T-helper 1 cell (primary cell): ENCODE measurements at places on chromosomes 6 and 20.
A peak's percentile ranks its signal among the peaks of the same experiment; 100 is the strongest.

DNA sequence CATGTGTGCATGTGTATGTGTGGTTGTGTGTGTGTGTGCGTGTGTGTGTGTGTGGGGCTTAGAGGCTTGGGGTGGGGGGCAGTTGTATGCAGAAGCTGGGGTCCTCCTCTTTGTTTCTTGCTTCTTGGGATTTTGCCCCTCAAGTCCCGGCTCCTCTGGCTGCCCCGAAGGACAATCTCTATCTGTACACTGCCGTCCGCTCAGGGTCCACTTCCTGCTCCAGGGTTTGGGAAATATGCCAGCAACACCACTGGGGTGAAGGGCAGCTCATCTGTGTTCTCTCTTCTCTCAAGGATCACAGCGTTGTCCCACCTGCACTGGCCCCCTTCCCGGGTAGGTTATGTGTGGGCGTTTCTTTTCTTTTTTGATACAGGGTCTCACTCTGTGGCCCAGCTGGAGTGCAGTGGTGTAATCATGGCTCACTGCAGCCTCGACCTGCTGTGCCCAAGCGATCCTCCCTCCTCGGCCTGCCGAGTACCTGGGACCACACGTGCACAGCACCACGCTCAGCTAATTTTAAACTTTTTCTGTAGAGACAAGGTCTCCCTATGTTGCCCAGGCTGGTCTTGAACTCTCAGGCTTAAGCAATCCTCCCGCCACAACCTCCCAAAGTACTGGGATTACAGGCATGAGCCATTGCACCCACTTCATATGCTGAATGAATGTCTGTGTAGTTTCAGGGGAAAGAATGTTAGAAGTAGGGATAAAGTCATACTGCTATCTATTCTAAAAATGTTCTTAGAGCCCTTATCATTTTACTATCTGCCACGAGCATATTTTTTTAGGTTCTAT is 25.7 kb downstream of the SLC2A4RG start:
- DNase-seq, result no peak

DNA sequence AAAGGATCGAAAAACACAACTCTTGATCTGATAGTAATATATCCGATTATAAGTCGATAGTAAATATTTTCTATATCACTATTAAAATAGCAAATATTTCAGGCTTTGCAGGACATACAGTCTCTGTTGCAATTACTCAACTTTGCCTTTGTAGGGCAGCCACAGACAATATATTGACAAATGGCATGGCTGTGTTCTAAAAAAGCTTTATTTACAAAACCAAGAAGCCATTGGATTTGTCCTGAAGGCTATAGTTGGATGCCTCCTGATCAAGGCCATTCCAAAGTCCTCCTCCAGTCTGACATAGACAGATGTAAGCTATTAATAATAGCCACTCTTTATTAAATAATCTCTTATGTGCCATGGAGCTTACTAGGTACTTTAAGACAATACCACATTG is 5.9 kb downstream of the OCSTAMP start:
- no peak for DNase-seq

GRCh38 chr6:72826037-72826436 is 204.2 kb downstream of the KCNQ5 start:
- DNase-seq, result no peak

- DNase-seq, result no peak
Measured at GRCh38 chr20:20668639-20669038, 43.8 kb downstream of the RALGAPA2 start.

GRCh38 chr6:112480553-112480952 is 133.4 kb downstream of the RFPL4B start:
- DNase-seq, result no peak

DNA sequence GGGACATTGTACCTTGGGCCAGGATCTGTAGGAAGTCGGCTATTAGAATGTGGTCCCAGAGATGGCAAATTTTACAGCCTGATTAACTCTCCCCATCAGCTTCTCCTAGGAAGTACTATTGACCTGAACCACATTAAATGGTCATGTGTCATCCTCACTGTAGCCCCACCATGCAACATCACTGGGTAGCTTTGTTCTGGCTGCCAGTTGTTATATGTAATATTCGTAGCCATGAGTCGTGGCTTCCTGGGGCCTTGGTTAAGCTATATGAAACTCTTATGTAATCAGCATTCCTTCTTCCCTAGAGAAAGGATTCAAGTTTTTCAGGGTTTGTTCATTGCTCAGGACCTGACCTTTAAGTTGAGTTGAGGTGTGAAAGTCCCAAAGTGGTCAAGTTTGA is 125.7 kb downstream of the ANKS1A start:
- DNase-seq, result no peak

DNA sequence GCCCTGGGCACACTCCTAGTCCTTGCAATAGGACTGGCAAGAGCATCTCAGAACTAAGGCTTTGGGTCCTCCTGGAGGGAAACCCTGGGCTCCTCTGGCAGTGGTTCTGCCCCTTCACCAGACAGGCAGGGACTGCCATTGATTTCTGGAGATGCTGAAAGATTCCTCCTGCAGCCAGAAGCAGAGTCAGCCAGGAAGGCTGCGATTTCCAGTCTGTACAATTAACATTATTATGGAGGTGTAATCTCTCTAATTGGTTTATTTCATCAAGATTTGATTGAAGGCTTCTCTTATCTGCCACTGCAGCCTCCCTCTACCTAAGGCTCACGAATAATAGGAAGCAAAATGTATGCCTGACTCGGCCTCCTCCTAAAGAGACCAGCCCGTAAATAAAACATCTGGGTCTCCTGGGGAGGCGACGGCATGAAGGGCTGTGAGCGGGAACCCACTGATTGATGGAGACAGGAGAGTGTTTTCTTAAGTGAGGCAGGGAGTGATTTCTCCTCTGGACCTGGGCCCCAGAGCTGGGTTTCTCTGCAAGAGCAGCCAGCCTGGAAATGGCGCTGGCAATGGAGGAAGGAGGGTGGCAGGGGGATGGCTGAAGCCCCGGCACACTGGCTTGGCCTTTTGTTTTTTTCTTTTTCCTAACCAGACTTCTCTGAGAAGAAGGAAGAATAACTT is 689.6 kb downstream of the DHX35 start:
- DNase-seq, result no peak

- no peak for DNase-seq
Measured at GRCh38 chr6:55437141-55437540, 109.9 kb downstream of the GFRAL start.

DNA sequence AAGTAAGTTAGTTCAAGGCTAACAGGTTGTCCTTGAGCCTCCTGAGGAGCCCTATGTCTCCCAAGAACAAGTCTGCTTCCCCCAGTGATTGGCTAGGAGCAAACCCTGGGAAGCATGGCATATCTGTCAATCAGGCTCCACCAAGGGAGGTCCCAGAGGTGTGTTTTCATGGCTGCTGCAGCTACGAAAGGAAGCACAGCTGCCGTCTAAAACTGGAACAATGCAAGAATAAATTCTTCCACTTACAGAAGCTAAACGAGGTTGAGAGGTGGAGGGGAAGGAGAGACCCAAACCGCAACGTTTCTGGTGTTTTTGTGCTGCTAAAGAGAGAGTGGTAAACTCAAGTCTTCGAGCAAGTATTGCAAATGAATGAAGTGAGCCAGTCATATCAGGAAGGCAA is 4.9 kb upstream of the PTGIS start:
- DNase-seq, result peak; percentile 14

GRCh38 chr6:107656883-107657282 is 167.0 kb downstream of the SOBP start:
- no peak for DNase-seq

GRCh38 chr6:52603000-52603795 is 26.3 kb upstream of the TRAM2 start:
- DNase-seq, result no peak

DNA sequence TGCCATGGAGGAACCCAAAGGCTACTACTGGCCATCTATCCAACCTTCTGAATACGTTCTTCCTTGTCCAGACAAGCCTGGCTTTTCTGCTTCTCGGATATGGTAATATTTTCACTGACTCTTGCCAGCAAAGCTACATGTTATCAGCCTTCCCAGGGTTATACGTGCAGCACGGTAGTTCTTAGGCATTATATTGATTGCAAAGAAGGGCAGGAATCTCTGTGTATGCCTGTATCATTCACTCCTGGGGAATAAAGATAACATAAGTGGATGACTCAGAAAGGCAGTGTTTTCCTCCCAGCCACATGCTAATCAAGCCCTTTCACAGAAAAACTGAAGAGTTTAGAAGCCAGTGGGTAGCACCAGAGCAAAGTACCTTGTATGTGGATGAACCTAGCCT is 98.7 kb downstream of the ADGRG6 start:
- DNase-seq, result no peak

DNA sequence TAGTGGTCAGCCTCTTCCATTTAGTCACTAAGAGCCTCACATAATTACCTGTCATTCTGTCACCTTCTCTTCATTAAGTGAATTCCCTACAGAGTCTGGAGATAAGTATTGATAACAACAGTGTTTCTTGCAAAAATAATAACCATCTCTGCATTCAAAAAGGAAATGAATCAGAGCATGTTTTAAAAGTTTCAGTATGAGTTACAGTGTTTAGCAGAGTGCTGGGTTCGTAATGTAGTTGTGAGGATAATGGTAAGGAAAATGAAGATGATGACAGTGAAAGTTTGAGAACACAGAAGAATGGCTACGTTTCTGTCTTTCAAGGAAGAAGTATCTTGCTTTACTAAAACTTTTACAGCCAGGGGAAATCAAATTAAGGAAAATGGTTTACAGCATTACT is 31.3 kb downstream of the GPRC6A start:
- DNase-seq, result no peak

- no peak for DNase-seq
Measured at GRCh38 chr6:166750108-166750793, 123.2 kb upstream of the RPS6KA2 start.

DNA sequence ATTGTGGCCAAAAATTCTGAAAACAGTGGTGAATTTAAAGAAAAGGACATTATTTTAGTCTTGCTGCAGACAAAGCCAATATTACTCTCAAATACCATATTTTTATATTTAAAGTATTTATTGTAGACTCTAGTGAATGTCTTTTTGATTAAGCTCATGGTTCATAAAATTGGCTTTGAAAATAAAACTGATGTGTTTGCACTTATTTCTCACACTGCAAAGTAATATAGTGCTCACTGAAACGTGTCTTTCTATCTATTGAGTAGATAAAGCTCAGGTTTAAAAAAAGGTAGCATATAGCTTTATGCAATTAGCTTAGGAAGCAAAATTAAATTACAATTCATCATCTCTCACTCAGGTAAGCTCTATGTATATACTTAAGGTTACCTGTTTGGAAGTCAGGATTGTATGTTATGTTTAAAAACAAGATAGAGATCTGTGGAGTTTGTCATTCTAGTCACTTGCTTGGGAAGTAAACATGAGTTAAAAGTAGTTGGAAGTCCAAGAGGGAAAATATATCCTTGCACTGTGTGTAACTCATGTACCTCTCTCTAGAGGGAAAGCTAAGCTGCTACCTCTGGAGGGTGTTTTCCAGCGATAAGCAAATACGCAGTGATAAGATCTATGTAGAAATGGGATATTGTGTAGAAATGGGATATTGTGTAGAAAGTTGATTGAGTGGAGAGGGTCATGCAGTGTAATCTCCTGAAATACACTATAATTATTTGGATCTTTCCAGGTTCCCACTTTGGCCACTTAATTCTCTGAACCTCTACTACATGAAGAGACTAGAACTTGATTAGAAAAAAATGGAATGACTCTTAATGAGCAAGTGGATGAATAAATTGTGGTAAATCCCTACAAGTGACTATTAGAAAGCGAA is 29.9 kb upstream of the SPTLC3 start:
- DNase-seq, result no peak

DNA sequence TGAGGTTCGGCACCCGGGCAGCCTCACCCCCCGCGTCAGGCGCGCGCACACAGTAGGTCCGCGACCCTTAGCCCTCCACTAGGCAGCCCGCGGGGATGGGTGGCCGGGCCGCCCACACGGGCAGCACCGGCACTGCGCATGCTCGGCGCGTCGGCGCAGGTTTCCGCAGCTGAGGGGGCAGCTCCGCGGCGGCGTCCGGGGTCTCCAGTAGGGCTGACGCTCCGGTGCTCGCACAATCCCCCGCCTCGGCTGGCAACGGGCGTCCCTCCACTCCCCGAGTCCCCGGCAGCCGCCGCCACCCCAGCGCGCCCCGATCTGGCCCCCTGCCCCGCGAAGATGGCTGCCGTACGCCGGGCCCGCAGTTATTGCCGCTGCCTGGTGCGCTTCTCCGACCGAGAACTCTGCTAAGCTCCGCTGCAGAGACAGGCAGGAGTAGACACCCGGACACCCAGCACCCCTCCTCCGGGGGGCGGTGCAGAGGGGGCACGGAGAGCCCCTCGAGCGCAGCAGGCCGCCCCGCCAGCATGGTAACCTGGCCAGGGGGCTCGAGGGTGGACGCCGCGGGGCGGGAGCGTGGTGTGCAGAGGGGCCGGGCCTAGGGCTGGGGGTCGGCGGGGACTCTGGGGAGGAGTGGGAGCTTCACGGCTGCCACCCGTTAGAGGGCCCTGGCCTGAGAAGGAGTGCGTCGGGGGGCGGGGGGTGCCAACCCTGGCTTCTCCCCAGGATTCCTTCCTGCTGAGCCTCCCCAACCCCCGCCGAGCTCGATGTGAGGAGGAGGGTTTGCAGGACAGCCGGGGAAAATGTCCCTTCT is at the start of gene FBXO9:
TSS of gene FBXO9 (plus strand) at position 139 of the 811 bp plus-strand sequence. CDS start at position 525, 386 bp downstream.
- DNase-seq, result peak; percentile 66

- no peak for DNase-seq
Measured at GRCh38 chr20:1891263-1892118, 3.7 kb upstream of the SIRPA start.

DNA sequence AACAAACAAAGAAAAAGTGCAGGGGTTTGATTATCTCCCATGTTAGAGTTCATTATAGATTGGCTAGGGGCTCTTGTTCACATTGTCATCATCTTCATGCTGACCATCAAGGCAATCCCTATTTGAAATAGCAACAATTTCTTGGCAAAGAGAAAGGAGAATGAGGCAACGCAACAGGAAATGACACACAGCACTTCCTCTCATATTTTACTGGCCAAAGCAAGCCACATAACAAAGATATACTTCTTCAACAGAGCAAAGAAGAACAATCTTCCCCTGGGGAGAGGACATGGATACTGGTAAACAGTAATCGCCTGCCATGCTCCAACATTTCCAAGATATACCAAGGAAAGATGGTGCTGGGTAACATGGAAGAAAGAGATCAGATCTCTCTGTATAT is 29.8 kb downstream of the EPM2A start:
- DNase-seq, result no peak

- DNase-seq, result no peak
Measured at GRCh38 chr6:30077218-30077617, 1.6 kb upstream of the RNF39 start.

DNA sequence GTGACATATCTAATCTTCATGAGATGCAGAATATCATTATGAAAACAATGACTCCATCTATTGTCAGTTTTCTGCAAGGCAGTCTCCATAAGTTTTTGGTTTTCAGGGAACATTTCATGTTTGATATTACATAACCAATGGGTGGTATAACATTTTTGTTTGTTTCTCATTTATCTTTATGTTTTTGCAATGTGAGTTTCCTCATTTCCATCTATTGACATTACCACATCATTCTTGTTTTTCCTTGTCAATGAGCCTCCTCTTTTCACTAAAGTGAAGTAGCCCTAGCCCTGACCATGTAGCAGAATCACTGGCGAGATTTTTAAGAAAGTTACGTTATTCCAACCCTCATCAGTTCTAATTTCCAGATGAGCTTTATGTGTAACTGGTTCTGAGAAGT is 4.4 kb downstream of the EFHC1 start:
- no peak for DNase-seq
